Germinal center (tissue), 1 donor: ENCODE measurements at places on chromosomes 2 and 18.

DNA sequence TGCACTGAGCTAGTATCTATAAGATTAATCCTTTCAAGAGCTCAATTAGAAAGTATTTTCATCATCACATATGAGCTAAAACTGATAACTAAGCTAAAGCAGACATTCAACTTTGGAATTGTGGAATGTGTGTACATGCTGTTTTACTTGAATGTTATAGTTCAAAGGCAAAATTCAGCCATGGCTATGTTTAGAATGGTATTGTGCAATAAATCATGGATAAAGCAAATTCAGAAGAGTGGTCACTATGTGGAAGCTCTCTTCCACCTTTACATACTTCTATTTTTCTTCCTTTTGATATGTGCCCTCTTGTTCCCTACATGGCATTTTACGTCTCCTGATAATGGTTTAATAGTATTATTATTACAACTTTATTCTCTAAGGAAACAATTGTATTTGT is 1366.3 kb upstream of the LRRTM1 start:
- DNase-seq = no peak

- DNase-seq = no peak
These were observed 25.4 kb downstream of the PTPRM start for GRCh38 chr18:7592305-7593071.

GRCh38 chr18:66727991-66728390 is 124.1 kb upstream of the CDH19 start:
- DNase-seq = no peak

DNA sequence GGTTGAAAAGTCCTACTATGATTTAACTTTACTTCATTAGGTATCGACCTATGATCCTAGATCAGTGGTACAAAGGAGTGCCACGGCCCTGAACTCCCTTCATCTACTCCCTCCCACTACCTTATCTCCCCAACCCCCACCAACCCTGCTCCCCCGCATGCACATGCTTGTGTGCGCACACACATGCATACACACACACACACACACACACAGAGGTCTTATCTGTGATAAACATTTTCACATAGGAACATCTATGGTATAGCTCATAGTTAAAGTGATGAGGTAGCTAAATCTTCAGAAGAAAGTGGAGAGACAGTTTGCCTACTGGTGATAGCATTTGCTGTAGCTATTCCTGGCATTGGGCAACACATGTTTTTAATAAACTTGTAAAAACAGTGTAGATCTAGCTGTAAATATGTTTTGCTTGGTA is 471.3 kb downstream of the ZEB2 start:
- no peak for DNase-seq

- no peak for DNase-seq
These were observed 526.9 kb downstream of the TMEM182 start for GRCh38 chr2:103288696-103289095.
